ENCODE measurements at places on chromosomes 7 and 10. TPM values are rescaled to one million over a fixed set of nuclear protein-coding genes. Genes with fewer than 3 reads are reported as not detected.

CDC14C gene
- not detected for total RNA-seq

FGFBP3 gene
- total RNA-seq: 9.5 TPM

RBP3 gene
- not detected for total RNA-seq

SLC29A4 gene
- 7.7 TPM for total RNA-seq

ANKRD7 gene
- 3.2 TPM for total RNA-seq

HOXA13 gene
- total RNA-seq: 0.10 TPM

PRPS1L1 gene
- not detected for total RNA-seq

SLC39A12 gene
- 46.9 TPM for total RNA-seq

CPXM2 gene
- total RNA-seq: 12.7 TPM

TRIM50 gene
- 0.22 TPM for total RNA-seq

LIPM gene
- not detected for total RNA-seq

MYL10 gene
- total RNA-seq: not detected

GRIFIN gene
- total RNA-seq: not detected

POLL gene
- total RNA-seq: 14.7 TPM

PDK4 gene
- total RNA-seq: 35.2 TPM

NPSR1 gene
- total RNA-seq: 0.59 TPM

GNAT3 gene
- not detected for total RNA-seq

FIS1 gene
- 115 TPM for total RNA-seq

CYP26A1 gene
- 0.28 TPM for total RNA-seq

HSPA12A gene
- 35.1 TPM for total RNA-seq

ZNF518A gene
- 82.6 TPM for total RNA-seq

ECHDC3 gene
- 5.9 TPM for total RNA-seq

FBXL13 gene
- 7.2 TPM for total RNA-seq
